NK-92 treated with Interleukin-12 subunit alpha and Interleukin-12 subunit beta, amount 100 ng/mL, for 24 hours (cell line): ENCODE measurements at places on chromosomes 2 and 18.

GRCh38 chr2:195674491-195675221, 17.6 kb downstream of the SLC39A10 start:
- DNase-seq = no peak

- DNase-seq = no peak
These were observed 3.3 kb downstream of the TAF1B start for GRCh38 chr2:9846554-9846953.

GRCh38 chr2:96977631-96978195, 8.7 kb downstream of the FAM178B start:
- no peak for DNase-seq

DNA sequence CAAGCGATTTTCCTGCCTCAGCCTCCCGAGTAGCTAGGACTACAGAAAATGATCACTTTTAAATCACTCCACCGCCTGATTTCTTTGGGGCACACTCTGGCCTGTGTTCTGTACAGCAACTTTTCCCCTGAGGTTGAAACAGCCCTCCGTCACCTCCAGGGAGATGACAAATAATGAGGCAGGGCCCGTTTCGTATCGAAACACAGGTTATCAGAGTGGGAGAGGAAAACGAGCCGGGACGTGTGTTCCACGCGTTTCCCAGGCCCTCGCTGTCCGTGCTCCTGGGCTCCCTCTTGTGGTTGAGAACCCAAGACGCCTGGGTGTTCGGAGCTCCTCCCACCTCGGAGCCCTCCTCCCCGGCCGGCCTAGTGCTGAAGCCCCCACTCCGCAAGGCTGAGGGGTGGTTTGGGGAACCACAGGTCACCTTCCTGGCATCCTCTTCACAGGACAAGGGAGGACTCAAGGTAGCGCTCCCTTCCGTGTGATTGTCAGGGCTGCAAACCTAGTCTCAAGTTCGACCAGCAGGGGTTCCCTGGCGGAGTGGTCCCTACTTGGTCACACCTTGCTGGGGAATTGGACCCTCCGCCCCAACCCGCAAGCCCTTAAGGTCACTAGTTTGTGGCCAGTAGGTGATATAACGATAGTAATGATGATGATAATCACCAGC, 12.8 kb downstream of the ATP6V1B1 start:
- DNase-seq = peak; percentile 60

DNA sequence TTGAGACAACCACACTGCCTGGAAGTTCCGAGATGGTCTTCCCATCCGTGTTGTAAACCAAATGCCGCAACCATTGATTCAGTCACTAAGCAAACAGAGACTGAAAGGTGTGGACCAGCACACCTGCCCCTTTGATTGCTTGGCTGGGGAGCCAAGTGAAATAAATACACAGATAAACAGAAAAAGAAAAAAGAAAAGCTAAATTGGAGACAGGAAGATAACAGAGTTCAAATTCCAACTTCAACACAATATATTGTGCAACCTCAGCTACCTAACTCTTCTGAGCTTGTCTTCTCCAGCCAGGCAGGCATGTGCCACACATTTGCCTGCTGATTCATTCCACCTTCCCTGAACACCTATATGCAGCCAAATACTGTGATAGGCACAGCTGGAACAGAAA, 110.9 kb downstream of the PID1 start:
- DNase-seq = no peak

DNA sequence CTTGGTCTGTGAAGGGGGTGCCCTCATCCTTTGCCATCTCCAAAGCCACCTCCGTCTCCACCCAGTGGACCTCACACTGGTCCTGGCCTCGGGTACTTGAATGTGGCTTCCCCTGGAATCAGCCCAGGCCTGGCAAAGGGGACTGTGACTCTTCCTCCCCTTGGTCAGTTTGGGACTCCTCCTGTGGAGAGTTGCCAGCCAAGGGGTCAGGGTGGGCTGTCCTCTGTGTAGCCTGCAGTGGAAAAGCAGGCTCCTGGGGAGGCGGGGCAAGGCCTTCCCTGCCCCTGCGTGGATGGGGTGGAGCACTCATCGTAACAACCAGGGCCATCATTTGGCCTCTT, 59.8 kb downstream of the INHBB start:
- DNase-seq = no peak

- DNase-seq = no peak
These were observed 127.9 kb downstream of the EVA1A start for GRCh38 chr2:75432761-75433361.

DNA sequence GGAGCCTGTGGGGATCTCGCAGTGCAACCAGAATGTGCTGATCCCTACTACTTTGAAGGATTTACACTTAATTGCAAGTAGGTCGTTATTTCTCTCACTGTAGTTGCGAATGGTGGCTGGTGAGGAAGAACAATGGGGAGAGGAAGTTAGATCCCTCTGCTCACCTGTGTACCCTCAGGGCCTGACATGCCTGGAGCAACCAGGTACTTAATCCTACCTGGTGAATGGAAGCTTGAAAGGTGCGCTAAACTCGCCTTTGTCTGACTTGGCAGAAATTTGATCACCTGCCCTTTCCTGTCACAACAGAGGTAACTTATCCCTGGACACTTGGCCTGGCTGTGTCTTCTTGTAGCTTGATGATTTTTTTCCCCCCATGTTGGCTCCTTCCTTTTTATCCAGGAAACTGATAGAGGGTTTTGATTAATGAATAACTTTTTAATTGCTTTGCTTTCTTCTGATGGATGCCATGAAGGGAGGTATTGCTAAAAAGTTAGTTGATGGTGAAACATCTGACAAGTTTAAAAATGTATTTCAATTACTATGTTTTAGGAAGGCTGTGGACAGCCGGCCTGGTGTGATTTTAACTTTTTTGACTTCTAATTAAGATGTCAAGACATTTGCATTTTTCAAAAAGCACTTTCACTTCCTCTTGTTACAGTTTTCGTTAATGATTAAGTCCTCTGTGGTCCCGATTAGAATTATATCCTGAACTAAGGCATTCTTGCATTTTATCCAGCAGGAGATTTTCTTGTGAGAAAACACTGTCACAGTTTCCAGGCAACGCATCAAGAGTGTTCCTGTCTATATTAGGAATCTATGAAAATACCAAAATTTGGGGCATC, 9.2 kb downstream of the SGPP2 start:
- DNase-seq = no peak
